ENCODE measurements at places on chromosomes 12 and 14. TPM values are rescaled to one million over a fixed set of nuclear protein-coding genes. Genes with fewer than 3 reads are reported as not detected.

DNA sequence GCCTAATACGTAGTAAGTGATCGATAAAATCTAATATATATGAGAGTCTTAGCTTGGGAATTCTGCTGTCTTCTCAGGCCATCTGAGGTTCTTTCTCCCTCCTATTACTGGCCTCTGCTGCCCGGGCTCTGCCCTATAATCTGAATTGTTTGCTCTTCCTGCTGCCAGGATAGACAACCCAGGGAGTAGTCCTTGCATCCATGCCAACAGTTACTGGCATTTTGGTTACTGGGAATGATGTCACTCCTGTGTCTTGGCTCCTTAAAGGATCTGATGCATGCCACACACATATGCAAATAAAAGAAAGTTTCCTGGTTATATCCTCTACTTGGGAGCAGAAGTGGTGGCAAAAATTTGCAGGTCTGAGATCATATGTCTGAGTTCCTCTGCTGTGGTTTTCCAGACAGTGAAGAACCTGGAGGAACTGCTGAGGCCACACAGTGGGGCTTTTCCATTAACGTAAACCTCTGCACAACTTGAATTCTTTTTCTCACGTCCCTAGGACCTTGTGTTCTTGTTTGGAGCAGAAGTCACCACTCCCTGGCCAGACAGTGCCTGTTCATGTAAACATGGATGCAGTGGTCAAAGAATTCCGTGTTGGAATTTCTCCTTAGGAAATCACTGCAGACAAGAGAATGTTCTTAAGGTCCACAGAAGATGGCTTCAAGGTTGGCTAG, 320.6 kb upstream of the TBX3 start:
- no peak for ATAC-seq

DNA sequence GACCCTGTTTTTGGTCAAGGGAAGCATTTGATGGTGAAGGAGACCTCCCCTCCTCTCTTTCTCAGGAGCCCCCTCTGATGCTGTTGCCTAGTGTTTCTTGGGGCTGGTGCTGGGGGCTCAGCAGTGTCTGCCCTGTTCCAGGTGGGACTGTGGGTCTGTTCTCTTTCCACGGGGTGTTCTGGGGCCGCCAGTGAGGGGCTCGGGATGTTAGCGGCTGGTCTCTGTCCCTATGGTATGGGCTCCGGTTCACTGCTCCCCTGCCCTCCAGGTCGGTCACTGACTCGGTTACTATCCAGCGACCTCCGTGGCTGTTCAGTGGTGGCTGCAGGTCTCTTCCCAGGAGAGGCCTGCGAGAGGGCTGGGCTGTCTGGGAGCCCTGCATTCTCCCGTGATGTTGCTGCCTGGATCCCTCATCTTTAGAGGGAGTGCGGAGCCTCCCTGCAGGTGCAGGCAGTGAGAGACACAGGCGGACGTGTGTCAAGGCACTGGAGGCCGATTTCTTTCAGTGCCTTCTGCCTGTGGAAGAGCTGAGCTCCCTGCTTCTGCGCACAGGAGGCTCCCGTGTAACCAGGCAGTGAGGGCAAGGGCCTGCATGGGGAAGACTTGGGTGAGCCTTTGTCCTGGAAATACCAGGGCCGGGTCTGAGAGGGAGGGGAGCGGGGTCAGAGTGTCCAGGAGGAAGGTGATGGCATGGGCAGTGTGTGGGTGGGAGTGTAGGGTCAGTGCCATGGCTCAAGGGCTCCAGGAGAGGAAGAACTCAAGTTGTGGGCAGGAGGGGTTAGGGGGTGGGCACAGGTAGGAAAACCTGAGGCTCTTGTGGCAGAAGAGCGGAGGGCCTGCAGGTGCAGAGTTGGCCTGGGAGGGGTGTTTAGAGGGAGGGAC, 362.6 kb downstream of the TMEM121 start:
- ATAC-seq: no peak

- ATAC-seq: no peak
These were observed 3.6 kb downstream of the CMKLR1 start for GRCh38 chr12:108335349-108336119.

- no peak for ATAC-seq
These were observed 184.8 kb upstream of the NUDT4 start for GRCh38 chr12:93192878-93193277.

- no peak for ATAC-seq
These were observed 82.9 kb downstream of the NCOR2 start for GRCh38 chr12:124484526-124484953.

DNA sequence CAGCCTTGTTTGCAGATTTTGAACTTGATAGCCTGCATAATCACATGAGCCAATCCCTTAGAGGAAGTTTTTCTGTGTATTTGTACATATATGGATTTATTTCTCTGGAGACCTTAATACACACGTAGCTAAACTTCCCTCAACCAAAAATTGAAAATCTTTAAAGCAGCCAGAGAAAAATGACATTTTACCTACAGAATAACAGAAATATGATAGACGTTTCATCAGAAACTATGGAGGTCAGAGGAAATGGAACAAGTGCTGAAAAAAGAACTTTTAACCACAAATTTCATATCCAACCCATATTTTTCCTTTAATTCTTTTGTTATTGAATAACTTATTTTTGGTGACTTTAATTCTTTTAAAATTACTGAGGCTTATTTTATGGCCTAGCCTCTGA, 177.7 kb downstream of the CCDC91 start:
- no peak for ATAC-seq

- no peak for ATAC-seq
These were observed 134.9 kb upstream of the SRRM4 start for GRCh38 chr12:118846416-118846815.

GRCh38 chr12:89306827-89307473, 45.4 kb downstream of the DUSP6 start:
- ATAC-seq: no peak

DNA sequence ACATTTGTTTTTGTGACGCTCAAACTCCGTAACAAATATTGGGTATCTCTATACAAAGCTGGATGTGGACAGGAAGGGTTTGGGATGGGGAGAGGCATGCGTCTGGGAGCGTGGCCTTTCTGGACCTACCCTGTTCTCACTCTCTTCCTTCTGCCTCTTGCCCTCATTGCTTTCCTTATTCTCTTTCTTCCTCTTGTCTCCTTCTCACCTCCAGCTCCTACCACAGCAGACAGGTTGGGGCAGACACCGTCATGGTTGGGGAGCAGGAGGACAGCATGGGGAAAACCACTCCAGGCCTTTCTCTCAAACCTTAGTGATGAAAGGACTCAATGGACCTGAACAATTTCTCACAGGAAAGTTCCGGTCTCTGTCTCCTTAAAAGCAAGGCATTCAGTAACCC, 465.3 kb downstream of the RAD51B start:
- ATAC-seq: no peak

GRCh38 chr12:120469450-120470149, at the start of gene SRSF9:
TSS of gene SRSF9 (minus strand) at chr12:120469748. CDS start at chr12:120469609, 139 bp downstream.
- peak; percentile 96 for ATAC-seq

- no peak for ATAC-seq
These were observed 20.6 kb upstream of the YARS2 start for GRCh38 chr12:32776258-32776657.

GRCh38 chr12:117774941-117775775, 193.6 kb downstream of the KSR2 start:
- ATAC-seq: no peak

GRCh38 chr14:64806862-64807495, 72.7 kb downstream of the SPTB start:
- ATAC-seq: no peak

PROX2 gene
- total RNA-seq: not detected

TRIM9 gene
- 4.7 TPM for total RNA-seq

HSPB8 gene
- 389 TPM for total RNA-seq

ZNF705A gene
- total RNA-seq: not detected

ETFBKMT gene
- 3.7 TPM for total RNA-seq

TMTC1 gene
- 190 TPM for total RNA-seq

LUM gene
- total RNA-seq: 83.9 TPM

DCAF5 gene
- total RNA-seq: 39.2 TPM

DTX1 gene
- 4.5 TPM for total RNA-seq

GRIP1 gene
- total RNA-seq: 13.5 TPM

Measured in gastroesophageal sphincter (tissue), 4 donors.